ENCODE measurements at places on chromosomes 3 and 15.

GRCh38 chr15:89817701-89818280, 3.1 kb upstream of the ANPEP start:
- no peak for DNase-seq

DNA sequence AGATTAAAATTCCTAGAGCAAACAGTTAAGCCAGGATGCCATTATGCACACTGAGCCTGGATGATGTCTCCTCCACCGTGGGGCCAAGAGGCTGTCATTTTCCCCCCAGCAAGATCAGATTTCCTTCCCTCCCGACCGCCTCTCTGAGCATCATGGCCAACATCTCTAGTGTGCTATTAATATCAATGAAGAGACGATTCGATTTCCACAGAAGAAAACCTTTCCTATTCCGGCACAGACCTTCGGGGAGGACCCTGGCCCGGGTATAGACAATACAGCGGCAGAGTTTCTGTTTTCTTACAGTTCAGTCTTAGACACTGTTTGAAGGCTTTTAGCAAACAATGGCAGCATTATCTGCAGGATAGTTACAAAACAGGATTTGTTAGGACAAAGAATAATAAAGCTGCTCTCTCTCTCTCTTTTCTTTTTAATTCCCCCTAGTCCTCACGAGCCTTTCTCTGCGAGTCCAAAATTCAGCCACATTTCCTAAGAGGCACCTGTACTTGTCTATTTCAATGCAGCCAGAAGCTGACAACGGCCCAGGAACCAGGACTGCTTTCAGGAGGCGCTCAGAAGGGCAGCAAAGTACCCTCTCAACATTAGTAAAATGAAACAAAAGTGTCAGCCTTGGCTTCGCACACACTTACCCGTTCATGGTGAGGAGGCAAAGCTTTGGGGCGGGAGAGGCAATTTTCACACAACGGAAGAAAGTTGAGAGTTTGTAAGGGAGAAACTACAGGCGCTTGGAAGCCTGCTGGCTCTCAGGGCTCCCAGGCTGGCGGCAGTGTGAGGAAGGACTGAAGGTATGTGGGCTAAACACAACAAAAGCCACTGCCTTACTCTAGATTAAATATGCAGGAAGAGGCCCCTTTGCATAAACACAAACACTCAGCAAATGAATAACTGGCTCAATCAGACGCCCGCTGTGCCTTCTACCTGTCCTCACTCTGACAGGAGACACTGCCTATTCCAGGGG, 278.0 kb downstream of the FOXP1 start:
- DNase-seq: no peak

DNA sequence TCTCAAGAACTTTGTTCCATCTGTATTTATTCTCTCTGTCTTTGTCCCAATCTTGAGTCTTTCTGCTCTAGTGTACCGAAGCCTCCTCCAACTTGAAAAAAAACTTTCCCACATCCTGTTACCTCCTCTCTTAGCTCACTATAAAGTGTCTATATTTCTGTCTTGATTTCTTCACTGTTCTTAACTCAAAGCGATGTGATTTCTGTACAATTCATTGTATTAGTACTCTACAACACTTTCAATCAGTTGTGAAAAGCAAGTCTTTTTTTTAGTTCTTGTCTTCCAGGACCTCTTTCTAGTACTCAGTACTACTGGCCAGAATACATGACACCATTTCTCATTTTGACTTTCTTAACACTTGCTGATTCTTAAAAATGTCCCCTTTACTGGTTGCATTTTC, 353.5 kb upstream of the SATB1 start:
- DNase-seq: no peak

DNA sequence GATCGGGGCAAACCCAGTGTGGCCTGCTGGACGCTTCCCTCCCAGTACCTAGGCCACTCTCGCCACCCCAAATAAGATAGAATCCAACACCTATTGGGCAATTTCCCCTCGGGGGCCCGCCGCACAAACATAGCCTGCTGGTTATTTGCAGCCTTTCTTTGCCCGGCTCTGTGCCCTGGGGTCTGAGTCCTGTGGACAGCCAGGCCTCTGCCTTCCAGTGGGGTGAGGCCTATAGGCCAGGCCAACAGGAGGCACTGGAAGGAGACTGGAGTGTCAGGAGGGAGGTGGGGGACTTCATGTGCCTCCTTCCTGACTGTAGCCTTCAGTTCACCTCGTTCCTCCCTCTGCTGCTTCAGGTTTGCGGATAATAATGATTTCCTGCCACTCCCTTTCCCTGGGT, 47.4 kb upstream of the LDHAL6B start:
- DNase-seq: no peak

DNA sequence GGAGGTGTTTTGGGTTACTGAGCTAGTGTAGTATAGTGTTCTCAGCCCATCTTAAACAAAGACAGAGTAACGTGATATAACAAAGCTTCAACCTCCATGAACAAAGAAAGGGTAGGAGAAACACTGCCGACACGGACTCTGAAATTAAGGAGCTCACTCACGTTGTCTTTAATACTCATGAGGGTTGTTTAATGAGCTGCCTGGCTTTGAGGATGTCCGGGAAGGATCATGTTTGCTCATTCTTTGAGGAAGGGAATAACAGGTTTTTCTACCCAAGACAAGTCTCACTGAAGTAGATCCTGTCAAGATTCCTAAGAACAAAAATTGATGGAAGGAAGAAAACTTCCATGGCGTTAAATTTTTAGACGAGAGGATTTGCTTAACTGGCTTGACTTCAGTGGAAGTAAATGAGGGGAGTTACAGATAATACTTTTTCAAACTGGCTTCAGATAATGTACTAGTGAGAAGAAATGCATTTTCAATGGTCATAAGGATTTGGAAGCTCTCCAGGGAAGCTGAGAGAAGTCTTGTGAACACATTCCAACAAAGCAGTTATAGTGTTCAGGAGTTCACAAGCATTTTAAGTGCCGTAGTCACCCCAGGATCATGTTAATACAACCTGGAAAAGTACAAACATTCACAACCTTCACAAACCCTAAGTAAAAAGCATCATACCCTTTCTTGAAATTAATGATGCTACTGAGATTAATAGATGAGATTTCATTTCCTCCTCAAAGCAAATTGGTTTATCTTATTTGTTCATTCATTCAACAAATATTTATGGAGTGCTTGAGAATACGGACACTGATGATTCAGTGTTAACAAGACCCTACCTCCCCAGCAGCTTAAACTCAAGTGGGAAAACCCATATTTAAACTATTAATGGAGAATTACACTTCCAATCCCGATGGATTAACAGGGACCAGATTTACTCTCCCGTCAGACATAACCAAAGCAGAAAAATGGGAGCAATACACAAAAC, 101.5 kb downstream of the SHQ1 start:
- no peak for DNase-seq

DNA sequence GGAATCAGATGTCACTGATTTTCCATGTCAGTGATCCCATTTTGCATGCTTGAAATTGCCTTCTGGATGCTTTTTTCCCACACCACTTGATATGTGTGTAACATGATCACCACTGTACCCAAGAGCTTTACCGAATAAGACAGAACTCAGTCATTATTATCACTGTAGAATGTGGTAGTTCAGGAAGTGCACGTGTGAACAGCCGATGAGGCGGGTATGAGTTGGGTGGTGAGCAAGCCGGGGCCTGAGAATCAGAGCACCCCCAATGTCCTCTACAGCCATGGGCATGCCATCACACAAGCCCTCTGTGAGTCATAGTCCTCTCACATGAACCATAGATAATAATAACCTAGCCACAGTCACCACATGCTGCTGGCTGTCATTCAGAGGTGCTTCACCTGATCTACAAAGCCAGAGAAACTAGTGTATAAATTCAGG, 470.8 kb downstream of the SOX2 start:
- DNase-seq: no peak

- no peak for DNase-seq
Measured at GRCh38 chr3:50138266-50139200, 16.6 kb upstream of the SEMA3F start.

- no peak for DNase-seq
Measured at GRCh38 chr15:64599716-64600115, 139.3 kb downstream of the ZNF609 start.

GRCh38 chr15:63052077-63052841, 9.7 kb downstream of the TPM1 start:
- no peak for DNase-seq

GRCh38 chr3:50359760-50360110, 414 bp upstream of the TMEM115 start:
- no peak for DNase-seq

- DNase-seq: no peak
Measured at GRCh38 chr3:85355572-85355971, 396.8 kb downstream of the CADM2 start.

DNA sequence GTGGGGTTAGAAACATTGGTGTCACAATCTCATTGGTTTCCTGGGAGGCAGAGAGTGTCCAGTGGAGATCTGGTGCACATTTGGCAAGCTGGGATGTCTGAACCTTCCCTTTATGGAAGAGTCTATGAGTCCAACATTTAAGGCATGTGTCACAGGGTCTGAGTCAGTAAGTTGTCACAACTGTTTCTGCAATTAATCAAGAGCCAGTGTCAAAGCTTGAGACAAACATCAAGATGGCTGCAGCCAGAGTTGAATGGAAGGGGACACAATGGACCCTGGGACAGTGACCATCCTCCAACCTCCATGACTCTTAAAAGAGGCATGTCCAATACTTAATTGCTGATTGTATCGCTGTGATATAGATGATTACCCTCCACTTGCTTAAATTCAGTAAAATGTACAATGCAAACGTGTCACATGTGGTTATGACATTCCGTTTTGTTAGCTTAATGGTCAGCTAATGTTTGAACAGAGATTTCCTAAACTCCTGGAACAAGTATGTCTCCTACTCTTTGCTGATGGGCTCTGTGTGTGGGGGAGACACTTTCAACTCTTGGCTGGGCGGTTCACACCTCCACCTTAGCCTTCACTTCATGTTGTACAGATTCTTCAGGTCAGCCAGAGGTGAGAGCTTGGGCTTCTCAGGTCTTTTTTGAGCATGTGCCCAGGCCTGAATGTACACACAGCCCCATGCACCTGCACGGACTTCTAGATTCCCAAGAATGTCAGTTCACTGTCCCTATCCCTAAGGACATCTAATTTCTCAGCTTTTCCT, 79.9 kb upstream of the PRR23E start:
- DNase-seq: no peak

DNA sequence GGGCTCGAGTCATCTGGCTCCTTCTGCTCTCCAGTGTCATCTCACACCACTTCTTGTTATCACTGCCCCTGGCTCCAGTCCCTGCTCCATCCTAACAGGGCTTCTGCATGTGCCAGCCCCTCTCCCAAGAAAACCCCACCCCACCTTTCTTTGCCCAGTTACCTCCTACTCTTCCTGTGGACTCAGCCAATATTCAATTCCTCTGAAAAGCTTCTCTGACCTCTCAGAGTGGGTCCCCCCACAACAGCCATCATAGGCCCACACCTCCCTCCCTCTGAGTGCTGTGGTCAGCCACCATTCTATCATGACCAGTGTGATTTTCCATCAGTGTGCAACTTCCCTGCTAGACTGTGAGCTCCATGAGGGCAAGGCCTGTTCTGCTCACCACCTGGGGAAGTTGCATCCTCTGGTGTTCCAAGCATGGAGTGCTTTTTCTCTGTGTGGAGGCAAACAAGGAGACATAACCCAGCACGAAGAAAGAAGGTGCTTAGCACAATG, 71.6 kb downstream of the ADCY5 start:
- DNase-seq: no peak

GRCh38 chr3:52546111-52546901, 9.9 kb downstream of the UQCC5 start:
- no peak for DNase-seq

DNA sequence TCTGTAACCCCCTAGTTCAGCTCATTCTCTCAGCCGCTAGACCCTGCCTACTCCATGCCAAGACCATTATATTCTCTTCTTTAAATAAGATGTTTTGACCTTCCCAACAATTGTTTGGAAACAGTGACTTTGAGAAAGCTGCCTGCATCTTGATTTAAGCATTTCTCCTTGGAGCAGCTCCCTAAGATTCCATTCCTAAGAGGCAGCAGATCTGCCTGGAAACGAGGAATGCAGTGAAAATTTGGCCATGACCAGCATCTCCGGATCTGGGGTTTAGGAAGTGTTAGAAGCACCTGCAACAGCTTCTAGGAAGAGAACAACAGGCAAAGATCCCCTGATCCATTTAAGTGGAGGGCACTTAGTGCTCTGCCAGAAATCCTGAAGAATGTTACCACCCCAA, 235.7 kb downstream of the NTRK3 start:
- no peak for DNase-seq

DNA sequence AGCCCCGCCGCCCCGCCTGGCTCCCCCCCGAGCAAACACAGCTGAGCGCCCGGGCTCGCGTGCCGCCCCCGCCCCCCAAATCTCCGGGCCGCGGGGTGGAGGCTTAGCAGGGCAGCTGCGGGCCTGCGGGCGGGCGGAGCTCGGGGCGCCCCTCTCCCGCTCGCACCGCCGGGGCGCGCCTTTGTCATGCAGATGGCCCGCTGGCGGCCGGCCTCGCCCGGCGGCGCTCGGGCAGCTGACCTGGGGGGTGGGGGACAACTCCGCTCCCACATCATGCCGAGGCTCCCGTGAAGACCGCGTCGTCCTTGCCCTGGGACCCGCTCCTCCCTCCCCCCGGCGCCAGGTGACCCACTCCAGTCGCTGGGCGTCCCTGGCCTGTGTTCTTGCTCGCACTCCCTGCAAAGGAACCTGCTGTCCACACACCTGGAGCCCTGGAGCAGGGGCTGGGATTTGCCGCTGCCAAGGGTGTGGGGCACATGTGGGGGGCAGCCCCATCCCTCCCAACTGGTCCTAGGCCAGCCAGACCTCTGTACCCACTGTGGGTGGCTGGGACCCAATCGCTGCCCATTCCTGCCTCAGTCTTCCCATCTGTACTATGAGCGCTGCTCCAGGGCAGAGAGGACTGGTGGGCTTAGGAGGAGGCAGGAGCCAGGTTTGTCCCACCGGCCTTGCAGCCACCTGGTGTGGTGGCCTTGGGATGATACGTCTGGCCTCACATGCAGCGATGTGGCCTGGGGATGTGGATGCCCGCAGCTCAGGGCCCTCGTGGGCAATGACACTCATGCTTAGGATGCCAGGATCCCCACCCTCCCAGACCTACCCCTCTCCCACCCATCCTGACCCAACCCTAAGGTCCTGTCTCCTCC, 33.5 kb downstream of the DNAJB8 start:
- DNase-seq: no peak

DNA sequence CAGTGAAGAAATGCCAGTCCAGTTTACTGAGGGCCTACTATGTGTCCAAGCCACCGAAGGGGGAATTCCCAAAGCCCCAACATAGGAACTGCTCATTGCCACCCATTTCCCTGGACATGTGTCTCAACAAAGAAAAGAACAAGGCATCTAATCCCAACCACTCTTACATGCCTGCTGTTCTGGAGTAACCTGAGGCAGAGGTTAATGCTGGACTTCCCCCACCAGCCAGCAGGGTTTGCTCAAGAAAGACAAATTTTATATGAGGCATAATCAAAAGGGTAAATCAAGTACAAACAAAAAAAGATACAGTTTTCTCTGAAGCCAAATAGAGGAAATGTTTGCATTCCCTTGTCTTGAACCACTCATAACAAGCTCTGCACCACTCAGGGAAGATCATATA, 4.1 kb downstream of the ADCY5 start:
- no peak for DNase-seq
